ENCODE measurements at places on chromosomes 13 and 19. TPM values are rescaled to one million over a fixed set of nuclear protein-coding genes. Genes with fewer than 3 reads are reported as not detected.

- no peak for DNase-seq
Observed at GRCh38 chr13:74047931-74048600, 86.1 kb downstream of the KLF12 start.

CLEC17A gene
- total RNA-seq = not detected

GRCh38 chr13:95195146-95195545, 106.1 kb downstream of the ABCC4 start:
- no peak for DNase-seq

ZNF497 gene
- total RNA-seq = 0.19 TPM

DNA sequence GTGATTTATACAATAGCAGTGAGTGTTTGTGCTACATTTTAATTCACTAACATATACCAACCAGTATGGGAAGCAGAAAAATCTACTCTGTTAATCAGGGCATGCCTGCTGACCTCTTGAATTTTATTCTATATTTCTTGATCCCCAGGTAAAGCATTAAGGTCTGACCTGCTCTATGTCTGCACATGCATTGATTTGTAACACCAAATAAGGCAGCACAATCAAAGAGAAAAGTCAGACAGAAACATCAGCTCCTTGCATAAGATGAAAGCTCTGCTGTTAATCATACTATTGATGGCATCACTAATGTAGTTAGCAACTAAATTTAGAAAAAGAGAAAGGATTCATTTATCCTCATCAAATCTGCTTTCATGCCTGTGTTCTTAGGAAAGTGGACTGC, 2744.8 kb upstream of the PCDH20 start:
- no peak for DNase-seq

DNA sequence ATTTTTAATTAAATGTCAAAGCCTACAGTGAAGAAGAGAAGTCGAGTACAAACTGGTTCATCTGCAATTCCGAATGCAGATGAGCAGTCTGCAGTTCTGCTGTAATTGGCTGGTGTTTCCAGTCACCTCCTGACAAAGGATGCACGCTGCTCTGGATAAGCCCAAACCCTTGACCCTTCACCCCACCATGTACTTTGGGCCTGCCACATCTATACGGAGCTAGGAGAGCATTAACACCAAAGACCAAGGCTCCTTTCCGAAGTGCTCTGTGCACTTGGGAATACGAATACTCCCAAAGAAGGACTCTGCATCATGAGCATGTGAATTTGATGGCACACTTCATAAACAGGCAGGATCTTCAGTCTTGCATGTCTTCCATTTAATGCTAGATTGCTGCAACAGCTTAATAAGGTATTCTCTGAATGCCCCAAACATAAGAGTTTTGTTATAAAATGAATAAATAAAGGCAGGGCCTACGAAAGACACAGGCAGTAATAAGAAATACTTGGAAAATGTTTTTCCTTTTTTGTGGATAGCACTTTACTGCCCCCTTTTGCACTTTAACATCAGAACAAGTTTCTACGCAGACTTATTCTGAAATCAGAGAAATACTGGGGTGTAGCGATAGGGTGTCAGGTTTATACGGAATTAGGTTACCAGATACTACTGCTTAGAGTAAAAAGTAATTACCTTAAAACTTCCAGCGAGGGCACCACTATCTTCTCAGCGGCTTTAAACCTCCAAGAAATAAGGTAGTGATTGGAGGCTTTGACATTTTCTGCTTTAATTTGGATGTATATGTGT, 15.0 kb downstream of the EFNB2 start:
- no peak for DNase-seq

DNA sequence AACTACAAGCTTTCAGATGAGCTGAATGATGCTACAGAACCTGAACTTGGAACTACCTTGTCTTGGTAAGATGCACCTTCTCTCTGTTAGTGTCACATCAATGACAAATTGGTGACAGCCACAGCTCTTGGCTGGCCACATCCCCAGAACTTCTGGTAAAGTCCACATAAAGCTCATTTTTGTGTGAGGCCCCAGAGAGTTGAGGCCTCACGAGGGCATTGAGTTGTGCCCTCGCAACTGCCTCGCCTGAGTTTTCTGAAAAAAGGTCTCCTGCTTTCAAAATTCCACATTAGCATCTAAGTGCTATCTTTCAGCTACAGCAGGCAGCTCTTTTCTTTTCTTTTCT, 42.6 kb downstream of the MRPL57 start:
- DNase-seq = no peak

DNA sequence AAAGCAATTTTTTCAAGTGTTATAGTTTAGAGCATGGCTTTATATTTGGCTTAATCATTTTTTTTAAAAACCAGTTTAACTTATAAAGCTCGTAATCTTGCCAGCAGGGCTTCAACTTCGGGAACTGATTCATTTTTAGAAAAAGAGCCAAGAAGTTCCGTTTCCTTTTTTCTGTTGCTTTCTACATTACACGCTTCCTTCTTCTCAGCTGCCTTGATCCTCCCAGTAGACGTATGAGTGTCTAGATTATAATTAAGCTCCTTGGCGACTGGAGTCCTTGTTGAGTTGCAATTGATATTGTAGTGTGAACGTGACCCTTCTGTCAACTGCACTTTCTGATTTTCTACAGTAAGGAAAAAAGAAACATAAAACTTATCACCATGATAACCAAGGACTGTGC, 497.2 kb downstream of the DIAPH3 start:
- no peak for DNase-seq

PPAN gene
- total RNA-seq = 52.1 TPM

DNA sequence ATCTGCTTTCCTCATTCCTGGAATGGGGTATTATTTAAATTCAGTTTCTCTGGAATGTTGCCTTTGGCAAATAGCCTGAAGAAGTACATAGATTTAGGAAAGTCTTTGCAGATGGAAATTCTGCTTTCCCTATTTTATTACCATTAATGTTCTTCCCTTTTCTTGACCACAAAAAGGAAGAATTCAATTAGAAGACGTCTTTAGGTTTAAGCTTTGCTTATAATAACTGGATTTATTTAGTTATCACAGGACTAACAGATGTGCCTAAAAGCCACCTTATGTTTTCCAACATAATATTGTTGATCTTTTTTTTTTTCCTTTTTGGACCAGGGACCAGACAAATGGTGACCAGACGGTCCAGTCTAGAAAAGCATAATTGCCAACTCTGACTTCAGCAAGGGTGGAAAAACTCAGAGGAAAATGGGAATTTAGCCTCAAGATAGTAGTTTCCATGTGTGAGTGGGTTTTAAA, 210.1 kb upstream of the SPRY2 start:
- DNase-seq = no peak

DNA sequence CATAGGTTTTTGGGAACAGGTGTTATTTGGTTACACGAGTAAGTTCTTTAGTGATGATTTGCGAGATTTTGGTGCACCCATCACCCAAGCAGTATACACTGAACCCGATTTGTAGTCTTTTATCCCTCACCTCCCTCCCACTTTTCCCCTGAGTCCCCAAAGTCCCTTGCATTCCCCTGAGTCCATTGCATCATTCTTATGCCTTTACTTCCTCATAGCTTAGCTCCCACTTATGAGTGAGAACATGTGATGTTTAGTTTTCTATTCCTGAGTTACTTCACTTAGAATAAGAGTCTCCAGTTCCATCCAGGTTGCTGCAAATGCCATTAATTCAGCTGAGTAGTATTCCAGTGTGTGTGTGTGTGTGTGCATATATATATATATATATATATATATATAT, 97.2 kb upstream of the EDNRB start:
- no peak for DNase-seq

DNA sequence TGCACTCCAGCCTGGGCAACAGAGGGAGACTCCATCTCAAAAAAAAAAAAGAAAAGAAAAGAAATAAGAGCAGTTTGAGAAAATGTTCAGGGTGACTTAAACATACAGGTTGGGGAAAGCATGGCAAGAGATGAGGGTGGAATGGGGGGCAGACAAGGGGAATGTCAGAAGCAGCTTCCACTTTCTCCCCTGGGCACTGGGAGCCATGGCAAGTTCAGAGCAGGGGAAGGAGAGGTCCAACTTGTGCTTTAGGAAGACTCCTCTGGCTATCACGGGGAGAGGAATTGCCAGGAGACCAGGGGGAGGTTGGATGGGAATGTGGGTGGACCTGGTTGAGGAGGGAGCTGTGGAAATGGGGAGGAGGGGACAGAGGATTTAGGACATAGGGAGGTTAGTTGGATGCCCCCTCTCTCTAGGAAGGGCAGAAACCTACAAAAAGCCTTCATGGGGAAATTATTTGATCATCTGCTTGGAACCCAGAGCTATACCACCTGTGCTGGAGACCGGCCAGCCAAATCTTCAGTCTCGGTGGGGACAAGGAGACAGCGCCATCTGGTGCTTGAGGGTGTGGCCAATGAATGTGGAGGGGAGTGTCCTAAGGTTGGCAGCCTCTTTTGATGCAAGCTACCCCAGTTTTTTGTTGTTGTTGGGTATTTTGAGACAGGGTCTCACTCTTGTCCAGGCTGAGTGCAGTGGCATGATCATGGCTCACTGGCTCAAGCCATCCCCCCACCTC, 7.3 kb upstream of the STRN4 start:
- no peak for DNase-seq

DNA sequence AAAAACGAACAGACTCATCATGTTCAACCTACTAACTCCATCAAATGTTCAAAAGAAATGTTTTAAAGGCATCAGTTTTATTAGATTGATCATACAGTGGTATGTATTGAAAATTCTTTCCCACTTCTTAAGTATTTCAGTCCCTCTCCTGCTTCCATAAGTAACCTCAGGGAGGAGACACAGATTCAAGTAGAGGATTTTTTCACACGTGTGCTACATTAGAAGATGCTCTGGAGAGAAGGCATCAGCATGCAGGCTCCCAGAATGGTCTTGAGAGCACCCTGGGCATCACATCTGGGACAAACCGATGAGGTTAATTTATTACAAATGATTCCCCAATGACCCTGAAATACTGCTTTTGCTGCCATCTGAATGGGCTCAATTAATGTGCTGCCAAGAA, 3.6 kb downstream of the GPR12 start:
- DNase-seq = no peak
